Gastrocnemius medialis (tissue), 4 donors: ENCODE measurements at places on chromosomes 1 and 21. TPM values are rescaled to one million over a fixed set of nuclear protein-coding genes. Genes with fewer than 3 reads are reported as not detected.

- no peak for DNase-seq
Measured at GRCh38 chr1:165235155-165235776, 121.2 kb downstream of the LMX1A start.

GRCh38 chr1:29120367-29120766, 3.3 kb downstream of the TMEM200B start:
- DNase-seq: no peak

DNA sequence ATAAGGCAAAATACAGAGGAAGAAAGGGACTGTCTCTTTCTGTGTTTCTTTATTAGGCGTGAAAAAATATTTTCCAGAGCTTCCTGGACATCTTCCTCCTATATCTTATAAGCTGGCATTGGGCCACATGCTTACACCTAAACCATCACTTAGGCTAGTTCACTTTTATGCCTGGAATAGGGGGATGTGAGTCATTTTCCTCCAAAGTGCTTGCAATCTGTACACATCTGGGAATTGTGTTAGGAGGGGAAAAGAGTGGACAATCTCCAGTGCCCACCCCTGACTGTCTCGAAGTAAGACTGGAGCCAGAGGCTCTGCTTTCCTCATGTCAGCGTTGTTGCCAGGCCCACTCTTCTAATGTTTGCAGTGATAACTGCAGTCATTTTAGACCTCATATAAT, 29.9 kb downstream of the GIPC2 start:
- no peak for DNase-seq

DNA sequence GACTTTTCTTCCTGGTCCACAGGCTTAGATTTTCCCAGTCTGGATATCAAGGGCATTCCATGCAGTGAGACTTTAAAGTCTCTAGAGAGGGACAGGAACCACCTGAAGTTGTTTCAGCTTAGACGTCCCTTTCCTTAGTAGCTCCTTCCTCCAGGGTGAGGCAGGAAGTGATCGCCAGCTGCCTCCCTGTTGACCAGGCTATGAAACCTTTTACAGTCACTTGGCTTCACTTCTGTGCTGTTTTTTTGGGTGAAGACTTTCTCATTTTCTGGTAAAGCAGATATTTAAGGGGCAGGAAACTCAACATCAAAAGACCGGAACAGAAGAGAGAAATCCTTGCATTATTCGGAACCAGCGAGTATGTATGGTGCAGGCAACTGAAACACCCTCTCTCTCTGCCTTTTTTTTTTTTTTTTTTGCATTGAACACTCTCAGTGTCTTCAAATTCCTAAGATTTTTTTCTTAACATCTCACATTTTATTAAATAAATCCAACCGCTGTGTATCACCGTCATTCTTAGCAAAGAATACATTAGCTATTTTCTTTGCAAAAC, 234.6 kb upstream of the IRF2BP2 start:
- no peak for DNase-seq

GRCh38 chr1:119735217-119735616, 23.5 kb downstream of the PHGDH start:
- no peak for DNase-seq

DNA sequence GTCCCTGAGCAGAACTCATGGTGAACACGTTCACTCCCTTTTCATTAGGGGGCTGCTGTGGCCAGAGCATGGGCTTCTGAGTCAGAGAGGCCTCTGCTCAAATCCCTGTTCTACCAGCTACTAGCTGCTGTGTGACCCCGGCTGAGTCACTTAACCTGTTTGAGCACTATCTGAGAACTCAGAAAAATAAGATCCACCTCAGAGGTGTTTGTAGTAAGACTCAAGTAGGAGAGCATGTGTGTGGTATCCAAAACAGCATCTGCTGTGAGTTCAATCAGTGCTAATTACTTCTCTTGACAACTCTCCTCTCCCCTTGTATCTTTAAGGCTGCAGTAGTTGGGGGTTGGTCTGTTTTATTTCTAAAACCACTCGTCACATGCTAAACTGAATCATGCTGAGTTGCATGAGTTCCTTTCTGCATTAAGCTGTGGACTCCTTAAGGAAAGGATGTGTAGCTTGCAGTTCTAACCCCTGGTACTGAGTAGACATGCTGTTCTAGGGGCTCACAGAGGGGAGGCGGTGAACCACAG, 39.7 kb upstream of the JUN start:
- DNase-seq: no peak

Gene CYP4A11
- not detected for total RNA-seq

Gene TSEN15
- total RNA-seq: 51.9 TPM

Gene CACNA1S
- 83.9 TPM for total RNA-seq

Gene LCE1A
- total RNA-seq: not detected
